Stimulated activated CD4-positive, alpha-beta T cell treated with anti-CD3 and anti-CD28 coated beads, Interleukin-12 subunit alpha, Interleukin-12 subunit beta, amount 100 ng/mL, for 4 hours (primary cell): ENCODE measurements at places on chromosomes 1 and 21.
A peak's percentile ranks its signal among the peaks of the same experiment; 100 is the strongest.

- DNase-seq: peak; percentile 26
Measured at GRCh38 chr1:15684468-15685291, 560 bp downstream of the PLEKHM2 start.

- no peak for DNase-seq
Measured at GRCh38 chr1:213779228-213779627, 208.5 kb upstream of the PROX1 start.

DNA sequence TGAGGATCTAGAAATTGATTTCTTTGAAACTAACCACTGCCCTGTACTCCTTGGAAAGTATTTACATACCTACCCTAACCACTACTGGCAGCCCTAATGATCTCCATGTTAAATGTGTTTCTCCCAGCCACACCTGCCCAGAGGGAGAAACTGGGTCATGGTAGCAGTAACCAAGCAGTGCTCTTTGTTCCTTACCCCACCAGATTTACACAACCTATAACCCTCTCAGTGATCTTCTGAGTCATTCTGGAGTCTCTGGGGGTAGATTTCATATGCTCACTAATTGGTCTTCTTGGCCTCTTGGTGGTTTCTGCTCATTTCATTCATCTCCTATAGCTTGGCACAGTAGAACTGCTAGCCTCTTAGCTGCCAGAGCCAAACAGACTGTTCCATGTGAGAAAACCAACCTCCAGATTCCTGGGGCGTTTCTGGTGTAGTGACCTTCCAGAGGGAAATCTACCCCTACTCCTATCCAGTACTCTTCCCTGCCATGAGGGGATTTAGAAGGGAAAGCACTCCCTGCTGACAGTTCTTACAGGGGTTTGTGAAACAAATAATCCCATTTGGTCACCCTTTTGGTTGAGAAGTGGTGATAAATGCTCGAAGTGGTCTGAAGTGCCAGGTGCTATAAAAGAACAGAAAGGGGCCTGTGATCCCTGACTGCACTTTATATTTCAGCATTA, 36.2 kb upstream of the LRIG2 start:
- no peak for DNase-seq

GRCh38 chr1:94240822-94241221, 3.4 kb upstream of the ARHGAP29 start:
- no peak for DNase-seq

DNA sequence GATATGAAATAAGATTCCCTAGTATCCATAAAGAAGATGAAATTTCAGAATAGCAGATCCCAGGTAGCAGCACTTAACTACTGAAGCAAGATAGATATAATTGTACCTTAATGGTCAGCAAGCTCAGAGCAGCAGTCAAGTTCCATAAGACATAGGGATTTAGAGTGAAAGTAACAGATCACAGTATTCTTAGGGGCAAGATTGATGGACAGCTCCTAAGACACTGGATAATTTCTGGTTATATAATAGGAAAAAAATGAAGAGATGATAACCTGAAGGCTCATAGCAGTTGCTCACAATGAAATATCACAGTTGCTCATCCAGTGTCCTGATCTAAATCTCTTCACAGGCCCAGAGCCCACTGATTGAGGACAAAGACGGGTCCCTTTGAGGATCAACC, 66.0 kb downstream of the SLC30A10 start:
- DNase-seq: no peak

- DNase-seq: no peak
Measured at GRCh38 chr1:36083219-36083618, 675 bp upstream of the TEKT2 start.

DNA sequence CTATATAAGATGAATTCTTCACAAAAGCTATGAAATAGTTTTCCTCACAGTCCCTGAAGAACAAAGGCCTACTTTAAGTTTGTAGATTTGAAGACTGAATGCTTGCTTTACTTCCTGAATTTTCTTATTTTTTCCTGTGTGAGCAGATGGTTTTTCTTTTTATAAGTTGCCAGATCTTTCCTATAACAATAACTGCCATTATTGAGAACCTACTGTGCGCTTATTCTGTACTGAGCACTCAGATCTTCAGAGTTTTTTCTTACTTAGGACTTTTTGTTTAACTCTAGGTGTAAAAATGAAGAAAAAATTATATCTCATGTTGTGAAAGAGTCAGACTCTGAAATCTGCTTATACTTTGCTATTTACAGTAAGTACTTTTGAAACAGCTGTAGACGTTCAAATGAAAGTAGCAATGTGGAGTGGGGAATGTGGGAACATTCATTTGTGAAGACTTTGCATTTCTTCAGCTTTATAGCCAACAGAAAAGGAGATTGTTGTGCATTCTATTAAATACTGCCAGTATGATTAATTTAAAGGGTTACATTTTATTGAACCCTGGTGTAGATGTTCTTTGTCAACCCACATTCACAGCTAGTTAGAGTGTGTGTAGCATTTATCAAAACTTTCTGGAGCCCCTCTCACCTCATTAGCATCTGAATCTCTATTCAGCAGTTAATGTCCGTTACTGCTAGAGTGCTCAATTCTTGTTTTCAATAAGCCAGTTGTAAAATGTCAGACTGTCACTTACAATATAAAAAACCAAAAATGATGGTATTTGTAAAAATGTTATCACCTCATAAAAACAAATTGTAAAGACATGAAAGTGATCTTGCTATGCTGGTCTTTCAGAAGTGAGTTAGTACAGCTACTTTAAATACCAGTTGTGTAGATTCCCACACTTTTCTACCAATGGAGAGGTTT, 29.0 kb downstream of the NFIA start:
- no peak for DNase-seq

DNA sequence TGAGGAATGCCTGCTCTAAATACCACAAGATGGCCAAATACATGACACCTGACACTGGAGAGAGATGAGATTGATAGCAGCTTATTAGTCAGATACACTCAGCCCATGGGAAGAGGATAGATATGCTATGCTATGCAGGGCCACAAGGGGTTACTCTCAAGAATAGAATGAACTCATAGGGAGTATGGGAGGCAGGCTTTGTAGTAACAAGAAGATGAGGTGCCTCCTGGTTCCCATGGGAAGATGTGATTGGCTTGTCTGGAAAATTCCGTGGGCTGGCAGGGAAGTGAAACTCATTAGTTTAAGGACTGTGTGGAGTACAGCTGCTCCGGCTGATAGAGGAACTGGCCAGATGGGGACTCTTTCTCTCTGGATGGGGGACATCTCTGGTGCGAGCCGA, 16.5 kb downstream of the CCDC30 start:
- DNase-seq: no peak

DNA sequence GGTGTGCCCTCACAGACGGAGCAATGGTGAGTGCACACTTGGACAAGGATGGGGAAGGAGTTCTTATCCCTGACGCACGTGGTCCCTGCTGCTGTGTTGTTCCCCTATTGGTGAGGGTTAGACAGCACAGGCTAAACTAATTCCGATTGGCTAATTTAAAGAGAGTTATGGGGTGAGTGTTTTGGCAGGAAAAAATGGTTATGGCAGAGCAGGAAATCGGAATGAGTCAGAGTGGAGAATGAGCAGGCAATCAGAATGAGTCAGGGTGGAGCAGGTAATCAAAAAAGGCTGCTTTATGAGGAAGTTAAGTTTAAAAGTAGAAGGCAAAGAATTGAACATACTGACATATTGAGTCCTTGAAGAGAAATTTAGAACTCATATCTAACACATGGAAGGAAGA, 100.5 kb downstream of the NGF start:
- no peak for DNase-seq

DNA sequence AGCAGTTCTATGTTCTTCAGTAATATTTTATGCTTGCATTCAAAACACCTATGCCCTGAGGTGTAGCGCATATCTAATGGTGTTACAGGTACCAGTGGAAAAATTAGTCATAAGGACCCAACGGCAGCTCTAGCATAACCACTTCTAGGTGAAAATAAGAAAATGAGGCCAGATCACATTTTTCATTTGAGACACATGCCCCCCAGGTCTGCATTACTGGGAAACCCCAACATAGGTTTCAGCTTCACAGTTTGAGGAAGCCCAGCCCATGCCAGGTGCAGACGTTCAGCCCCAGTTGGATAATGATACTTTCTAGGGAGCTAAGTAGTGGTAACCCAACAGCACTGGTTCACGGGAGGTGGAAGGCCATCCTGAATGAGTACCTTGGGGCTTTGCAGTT, 129.8 kb downstream of the CNIH3 start:
- no peak for DNase-seq

GRCh38 chr1:183996396-183996795, 41.1 kb downstream of the COLGALT2 start:
- DNase-seq: no peak

- DNase-seq: no peak
Measured at GRCh38 chr1:31203215-31203614, 36.5 kb downstream of the NKAIN1 start.

DNA sequence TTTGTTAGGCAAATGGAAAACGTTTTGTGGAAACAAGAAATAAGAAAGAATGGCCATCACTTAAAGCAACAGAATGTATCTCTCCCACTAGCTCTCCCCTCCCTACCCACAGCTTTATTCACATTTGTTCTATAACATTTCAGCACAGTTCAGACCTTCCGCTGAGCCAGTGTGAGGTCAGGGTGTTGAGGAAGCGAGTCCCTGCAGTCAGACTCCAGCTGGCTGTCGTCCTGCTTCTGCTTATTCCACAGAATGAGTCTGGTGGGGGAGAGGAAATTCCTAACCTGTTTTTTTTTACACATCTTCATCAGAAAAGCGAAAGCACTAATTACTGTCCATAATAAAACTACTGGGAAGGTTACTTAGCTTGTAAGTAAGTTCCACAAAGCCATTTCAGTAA, 39.0 kb downstream of the MRPL39 start:
- no peak for DNase-seq
